ENCODE measurements at places on chromosomes 5 and 9.

DNA sequence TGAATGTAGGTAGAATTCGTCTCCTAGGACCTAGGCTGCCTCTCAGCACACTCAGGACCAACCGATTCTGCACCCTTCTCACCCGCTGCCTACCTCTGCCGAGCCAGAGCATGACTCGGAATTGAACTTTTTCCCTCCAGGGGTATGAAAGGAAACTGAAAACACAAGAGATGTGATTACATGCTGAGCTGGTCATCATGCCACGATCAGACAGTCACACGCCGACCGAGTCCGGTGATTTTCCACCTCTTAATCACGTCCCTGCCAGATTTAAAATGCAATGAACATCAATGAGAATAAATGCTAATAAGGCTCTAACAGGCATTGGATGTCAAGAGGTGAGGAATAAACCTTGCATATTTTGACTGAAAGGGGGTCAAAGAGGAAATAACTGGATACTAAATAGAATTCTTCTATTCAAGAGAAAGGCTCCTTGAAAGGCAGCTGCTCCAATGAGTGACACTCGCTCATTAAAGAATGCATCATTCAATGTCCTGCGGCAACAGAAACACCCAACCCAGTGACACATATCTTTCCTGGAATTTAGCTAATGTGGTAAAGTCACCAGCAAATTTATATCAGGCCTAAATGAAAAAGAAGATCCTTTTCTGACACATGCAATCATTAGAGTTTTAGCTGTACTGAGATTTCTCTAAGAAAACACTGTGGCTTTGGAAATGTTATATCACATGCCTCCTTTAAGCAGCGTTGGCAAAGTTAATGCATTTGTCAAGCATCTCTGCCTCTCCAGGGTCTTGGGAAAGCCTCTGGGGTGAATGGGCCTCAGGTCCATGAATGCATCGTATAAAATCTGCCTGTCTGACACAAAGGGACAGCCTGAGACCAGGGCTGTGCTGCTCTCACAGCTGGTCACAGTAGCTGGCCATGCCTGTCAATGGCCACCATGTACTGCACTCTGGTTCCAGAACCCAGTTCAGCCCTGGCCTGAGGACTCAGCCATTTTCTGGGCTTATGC is 128.7 kb downstream of the SPOCK1 start:
- no peak for DNase-seq

- no peak for DNase-seq
Measured at GRCh38 chr9:136474974-136475865, 7.6 kb downstream of the SEC16A start.

DNA sequence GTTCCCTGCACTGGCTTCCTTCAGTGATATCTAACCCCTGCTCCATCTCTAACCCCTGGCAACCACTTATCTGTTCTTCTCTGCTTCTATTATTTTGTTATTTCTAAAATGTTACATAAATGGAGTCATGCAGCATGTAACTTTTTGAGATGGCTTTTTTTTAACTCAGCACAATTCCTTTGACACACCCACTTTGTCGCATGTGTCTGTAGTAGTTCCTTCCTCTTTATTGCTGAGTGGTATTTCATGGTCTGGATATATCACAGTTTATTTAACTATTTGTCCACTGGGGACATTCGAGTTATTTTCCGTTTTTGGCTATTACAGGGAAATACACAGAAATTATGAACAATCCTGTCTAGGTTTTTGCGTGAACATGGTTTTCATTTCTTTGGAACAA is 200.2 kb downstream of the TRIO start:
- no peak for DNase-seq

GRCh38 chr9:4228606-4229005 is 71.3 kb downstream of the GLIS3 start:
- DNase-seq, result no peak

GRCh38 chr5:172886974-172887501 is 53.0 kb downstream of the ERGIC1 start:
- no peak for DNase-seq

DNA sequence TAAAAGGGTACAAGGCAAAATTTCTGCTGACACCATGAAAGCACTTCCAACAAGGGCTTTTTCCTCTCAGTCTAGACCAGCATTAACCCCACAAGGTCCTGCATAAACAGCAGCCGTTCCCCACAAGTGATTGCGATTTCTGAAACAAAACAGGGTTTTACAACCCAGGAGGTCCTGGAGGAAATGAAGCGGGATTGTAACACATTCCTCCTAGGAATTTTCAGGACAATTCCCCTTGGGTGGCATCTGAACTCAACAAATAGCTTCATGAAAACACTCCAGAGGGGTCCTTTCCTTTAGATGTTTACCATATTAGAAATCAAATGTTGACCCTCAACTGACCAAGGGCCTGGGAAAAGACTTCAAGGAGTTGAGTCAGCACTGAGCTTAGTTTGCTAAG is 36.7 kb upstream of the SHC3 start:
- no peak for DNase-seq

DNA sequence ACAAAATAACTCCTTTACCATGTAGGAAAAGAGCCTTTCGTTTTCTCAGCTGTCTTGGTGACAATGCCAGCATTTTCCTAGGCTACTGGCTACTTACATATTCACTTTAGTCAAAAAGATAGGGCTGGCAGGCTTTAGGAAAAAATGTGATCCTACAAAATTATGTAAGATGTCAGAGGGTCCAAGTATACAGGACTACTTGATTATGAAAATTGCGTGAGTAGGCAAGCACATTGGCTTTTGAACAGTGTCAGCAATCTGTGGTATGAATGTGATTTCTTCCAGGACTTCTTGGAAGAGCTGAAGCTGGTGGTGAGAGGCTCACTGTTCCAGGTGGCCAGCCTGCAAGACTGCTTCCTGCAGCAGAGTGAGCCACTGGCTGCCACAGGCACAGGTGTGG is 22.8 kb downstream of the THBS4 start:
- no peak for DNase-seq

DNA sequence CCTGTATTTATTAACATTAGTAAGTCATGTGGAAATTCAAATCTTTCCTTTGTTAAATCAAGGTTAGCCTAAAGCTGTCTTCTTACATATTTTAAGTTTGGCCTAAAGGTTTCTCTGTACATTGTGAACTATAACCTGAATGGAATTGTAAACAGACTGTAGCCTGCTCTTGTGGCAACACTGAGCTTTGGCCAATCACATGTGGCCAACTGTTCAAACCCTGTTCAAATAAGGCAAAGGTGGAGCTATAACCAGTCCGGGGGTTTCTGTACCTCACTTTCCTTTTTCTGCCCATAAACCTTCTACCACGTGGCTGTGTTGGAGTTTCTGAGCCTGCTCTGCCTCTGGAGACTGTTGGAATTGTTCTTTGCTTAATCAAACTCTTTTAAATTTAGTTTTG is 3.3 kb upstream of the HAPLN1 start:
- no peak for DNase-seq

DNA sequence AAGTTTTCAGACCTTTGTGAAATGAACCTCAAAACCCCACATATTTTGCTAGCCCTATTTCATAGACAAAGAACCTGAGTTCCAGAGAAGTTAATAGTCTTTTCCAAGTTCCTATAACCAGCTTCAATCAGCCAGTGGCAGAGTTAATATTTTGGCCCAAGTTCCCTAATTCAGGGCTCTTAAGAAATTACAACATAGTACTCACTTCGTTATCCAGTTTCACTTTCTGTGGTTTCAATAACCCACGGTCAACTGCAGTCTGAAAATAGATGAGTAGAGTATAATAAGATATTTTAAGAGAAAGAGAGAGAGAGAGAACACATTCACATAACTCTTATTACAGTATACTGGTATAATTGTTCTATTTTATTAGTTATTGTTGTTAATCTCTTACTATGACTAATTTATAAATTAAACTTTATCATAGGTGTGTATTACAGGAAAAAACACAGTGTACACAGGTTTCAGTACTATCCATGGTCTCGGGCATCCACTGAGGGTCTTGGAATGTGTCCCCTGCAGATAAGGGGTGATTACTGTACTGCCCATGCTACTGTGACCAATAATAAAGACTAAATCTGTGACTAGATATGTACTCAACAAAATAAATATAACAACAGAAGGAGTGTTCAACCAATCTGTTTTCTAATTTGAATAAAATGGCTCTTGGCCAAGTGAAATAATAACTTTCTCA is 9.3 kb upstream of the MYOT start:
- no peak for DNase-seq

DNA sequence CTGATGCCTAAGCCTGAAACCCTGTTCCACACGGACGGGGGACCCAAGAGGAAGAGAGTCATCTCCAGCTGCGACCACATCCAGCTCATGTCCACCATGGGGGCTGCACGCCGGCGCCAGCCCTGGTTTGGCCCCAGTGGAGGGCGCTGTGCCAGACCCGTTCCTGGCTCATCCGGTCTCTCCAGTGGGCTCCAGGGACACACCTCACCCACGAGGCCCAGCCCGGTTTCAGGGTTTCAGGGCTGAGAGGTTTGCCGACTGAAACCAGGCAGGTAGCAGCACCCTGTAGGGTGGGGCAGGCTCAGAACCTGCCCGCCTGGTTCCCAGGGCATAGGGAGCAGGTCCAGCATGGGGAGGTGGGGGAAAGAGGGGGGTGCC is 71.4 kb upstream of the STXBP1 start:
- DNase-seq, result no peak

DNA sequence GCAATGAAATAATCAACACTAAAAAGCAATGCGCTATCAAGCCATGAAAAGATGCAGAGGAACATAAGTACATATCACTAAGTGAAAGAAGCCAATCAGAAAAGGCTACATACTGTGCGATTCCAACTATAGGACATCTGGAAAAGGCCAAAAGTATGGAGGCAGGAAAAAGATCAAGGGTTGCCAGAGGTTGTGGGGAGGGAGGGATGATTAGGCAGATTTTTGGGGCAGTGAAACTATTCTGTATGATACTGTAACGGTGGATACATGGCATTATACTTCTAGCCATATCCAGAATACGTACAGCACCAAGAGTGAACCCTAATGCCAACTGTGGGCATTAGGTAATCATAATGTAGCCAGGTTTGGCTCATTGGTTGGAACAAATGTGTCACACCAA is 50.0 kb upstream of the FAM120AOS start:
- DNase-seq, result no peak

GRCh38 chr5:175698401-175699115 is 40.7 kb downstream of the HRH2 start:
- no peak for DNase-seq

DNA sequence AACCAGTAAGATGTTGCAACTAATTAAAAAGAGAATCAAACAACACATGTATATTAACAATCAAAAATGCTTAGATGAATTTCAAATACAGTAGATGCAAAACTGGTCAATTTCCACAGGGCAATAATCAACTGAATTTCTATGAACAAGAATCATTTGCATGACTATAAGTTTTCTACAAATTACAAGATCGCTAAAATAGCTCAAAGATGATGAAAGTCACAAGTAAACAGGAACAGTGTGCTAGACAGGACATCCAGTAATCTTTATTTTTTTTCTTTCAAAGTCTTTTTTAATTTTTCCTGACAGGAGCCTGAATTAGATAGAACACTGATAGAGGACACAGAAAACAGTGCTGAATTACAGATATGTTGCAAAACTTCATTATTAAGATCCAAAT is 608.2 kb upstream of the DAB2 start:
- no peak for DNase-seq

DNA sequence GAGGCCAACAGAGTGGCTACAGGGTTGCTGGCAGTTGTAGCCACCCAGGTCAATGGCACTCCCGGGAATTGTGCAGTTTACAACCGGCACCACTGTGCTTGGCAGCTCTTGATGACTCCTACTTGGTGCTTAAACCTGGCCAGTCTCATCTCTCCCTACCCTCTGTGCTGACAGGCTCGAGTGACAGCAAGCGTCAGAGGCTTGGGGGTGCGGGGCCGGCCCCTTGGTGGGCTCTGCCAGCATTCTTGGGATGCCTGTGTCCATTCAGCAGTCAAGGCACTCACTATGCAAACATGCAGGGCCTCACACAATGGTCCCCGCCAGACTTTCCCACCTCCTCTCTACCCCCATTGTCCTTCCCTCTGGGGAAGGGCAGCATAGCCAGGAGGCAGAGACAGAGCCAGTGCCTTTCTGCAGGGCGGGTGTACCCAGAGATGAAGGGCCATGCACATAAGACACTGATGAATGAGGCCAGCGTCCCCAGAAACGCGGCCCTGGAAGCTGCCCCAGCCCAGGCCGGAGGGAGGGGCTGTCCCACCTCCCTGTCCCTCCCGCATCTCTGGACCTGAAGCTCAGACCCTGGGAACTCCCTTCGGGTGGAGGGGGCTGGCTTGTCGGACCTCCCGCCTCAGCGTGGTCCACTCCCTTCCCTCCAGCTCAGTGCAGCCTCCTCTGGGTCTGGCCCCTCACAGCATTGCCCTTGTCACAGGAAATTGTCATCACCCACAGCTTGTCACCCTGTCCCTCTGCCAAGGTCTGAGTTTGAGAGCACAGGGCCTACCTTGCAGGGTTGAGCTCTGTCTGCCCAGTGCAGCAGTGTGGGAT is 26.4 kb upstream of the NOTCH1 start:
- no peak for DNase-seq

- no peak for DNase-seq
Measured at GRCh38 chr9:32430720-32431119, 46.3 kb downstream of the ACO1 start.

DNA sequence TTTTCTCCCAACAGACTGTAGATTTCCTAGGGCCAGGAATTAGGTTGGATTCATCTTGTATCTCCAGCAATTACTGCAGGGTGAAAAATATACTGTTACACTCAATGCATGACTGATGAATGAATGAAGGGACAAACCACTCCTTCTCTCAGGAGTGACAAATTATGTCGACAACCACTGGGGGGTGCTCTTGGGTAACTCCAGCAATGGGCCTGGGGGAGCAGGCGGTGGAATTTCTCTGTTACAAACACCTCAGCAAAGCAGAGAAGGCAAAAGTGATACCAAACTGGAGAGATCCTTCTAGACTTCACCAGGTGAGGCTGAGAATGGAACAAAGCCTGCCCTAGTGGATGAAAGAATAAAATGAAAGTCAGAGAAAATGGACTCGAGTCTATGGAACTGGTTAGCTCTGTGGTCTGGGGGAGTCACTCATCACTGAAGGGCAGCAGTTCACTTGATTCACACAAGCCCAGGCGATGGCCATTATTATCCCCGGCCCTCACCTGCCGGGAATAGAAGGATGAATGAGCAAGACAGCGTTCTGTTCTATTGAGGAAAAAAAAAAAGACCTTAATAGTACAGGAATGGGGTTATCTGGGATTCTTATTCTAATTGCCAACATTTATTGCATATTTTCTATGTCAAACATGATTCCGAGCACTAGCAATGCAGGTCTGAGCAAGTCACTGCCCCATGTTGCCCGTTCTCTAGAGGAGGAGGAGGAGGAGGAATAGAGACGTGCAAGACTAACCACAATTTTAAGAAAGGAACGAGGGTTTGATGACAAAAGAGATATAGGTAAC is 341.1 kb downstream of the ASTN2 start:
- no peak for DNase-seq

DNA sequence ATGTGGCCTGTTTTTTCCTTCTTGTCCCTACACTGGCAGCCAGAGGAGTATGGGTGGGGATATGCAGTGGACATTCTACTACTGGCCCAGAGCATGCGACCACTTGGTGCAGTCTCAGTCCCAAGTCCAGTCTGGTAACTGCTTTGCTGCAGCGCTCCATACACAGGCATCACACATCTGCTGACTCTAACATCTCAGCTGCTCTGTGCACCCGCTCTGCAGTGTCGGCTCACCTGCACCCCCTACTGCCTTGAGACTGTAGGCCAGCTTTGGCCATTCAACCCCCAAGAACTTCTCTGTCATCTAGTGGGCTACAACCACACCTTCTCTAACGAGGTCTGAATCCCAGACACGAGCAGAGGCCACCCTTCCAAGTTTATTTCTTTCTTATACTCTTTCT is 46.4 kb upstream of the SLCO6A1 start:
- no peak for DNase-seq

- no peak for DNase-seq
Measured at GRCh38 chr9:21965401-21965951, 28.7 kb downstream of the CDKN2A start.
